ENCODE measurements at places on chromosomes 4 and X.

DNA sequence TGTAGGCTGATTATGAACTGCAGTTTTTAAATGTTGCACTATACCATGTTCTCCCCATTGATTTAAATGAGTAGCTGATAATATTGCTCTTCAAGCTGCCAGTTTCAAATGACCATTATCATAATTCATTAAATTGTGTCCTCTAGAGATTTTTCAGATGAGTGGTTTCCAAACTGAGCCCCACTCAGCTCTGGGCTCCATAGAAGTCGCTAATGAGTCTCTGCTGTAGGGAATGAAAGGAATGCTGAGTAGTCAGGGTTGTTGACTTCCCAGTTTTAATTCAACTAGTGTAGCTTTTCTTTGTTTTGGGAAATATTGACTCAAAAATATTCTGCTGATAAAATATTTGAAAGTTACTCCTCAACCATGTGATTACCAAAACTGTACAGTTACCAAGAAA is 1081.1 kb downstream of the ARAP2 start:
- no peak for DNase-seq

DNA sequence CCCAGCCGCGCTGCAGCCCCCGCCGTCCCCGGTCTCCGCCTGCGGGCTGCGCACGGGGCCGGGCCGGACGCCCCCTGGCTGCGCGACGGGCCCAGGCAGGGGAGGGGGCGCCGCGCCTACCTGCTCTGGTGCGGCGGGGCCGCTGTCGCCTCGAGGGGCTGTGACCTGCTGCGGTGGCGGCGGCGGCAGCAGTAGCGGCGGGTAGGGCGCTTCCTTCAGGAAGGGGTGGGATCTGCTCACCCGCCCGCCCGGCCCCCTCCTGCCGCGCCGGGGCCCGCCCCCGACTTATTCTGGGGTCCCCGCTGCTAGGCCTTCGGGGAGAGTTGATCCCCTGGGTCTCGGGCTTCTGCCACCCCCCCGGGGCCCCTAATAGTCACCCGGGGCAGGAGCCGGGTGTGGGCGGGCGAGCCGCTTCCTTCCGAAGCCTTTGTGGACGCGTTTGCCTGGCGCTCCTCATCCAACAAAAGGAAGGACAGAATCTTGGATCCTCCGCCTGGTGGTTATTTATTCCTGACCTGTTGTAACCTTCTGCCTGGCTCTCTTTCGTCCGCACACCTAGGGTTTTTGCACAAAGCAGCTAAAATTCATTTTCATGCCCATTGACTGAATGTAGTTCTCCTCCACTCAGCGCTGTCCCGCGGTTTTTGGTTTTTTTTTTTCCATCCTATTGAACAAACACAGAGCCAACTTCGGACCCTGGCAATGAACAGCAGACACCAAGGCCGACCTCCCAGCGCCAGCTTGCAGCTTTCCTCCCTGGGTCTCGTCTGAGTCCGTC is at the start of gene TMEM150C:
TMEM150C (minus strand) TSS at position 203 of the 778 bp plus-strand sequence. CDS start 57,331 bp downstream, outside the sequence.
- DNase-seq, result no peak

- DNase-seq, result no peak
Observed at GRCh38 chr4:87209696-87210095, 10.7 kb downstream of the KLHL8 start.

DNA sequence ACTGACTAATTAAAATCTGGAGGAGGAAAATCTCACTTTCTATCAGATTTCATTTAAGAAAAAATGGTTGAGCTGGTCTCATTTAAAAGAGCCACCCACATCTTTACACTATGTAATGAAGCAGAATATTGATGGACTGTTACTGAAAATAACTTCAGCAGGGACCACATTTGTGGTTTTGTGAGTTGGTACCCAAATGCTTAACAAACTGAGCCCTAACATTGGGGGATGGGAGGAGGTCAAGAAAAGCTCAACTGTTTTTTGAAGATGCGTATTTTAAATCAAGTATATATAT is 30.1 kb downstream of the HOPX start:
- no peak for DNase-seq

GRCh38 chr4:141815646-141816045 is 179.3 kb downstream of the IL15 start:
- no peak for DNase-seq

- DNase-seq, result no peak
Observed at GRCh38 chr4:107006218-107006617, 29.9 kb downstream of the DKK2 start.

- DNase-seq, result no peak
Observed at GRCh38 chr4:159416073-159416472, 313.2 kb downstream of the RAPGEF2 start.

DNA sequence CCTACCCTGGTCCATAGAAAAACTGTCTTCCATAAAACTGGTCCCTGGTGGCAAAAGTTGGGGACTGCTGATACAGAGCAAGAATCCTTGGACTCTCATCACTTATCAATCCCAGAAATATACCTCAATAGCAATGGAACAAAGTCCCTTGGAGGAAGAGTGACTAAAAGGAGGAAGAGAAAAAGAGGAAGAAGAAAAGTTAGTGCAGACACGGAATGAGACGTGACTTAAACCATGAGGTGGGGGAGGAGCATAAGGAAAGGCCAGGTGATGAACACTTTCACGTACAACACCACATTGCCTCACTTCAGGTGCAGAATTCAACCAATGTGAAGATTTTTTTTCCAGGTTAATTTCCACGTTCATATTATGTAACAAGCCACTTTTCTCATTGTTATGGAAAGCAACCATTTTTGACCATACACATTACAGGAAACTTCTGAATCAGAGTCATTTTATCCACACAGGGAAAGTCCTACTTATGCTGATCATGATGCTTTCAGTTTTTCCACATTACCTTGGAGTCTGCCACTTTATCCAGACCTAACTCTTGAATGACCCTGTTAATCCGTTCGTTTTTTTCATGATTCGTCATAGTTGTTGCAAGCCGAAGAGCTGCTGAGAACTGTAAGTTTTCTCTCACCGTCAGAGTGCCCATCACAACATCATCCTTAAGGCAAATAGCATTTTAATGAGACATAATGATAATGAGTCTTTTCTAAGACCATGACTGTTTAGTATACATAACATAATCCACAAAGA is 27.7 kb downstream of the ABCG2 start:
- no peak for DNase-seq

DNA sequence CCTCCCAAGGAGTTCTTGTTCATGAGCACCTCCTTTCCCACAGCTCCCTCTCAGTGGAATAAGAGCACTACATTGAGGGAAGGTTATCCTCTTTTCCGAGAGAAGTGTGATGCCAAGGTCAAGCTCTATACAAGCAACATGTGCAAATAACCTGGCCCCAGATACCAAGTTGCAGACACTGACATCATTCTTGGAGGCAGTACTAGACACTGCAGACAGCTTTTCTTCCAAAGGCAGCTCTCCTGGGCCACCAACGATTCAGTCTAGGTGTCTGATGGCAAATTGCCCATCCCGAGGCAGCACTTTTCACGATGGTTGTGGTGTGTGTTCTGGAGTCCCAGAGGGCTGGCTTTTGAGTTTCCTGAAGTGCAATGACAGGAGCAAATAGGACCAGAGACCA is 384.9 kb downstream of the TLL1 start:
- no peak for DNase-seq

- no peak for DNase-seq
Observed at GRCh38 chrX:130728208-130728607, 174.8 kb downstream of the ENOX2 start.

- no peak for DNase-seq
Observed at GRCh38 chr4:25120146-25120940, 39.9 kb downstream of the SEPSECS start.

DNA sequence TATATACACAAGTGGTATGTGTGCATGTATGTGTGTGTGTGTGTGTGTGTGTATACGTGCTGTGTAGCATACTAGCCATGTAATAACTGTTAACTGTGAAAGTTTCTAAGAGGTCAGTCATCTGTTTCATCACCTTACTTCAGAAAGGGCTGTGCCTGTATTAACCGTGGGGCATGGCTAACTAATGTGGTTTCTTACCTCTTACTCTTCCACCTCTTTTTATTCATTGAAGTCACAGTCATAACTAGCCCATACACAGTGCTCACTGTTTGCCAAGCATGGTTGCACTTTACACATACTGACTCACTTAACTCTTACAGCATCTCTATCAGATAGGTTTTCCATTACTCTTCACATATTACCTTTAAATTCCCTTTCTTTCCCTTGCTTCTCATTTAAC is 23.7 kb upstream of the LRAT start:
- DNase-seq, result no peak

- DNase-seq, result no peak
Observed at GRCh38 chr4:7206911-7207567, 14.7 kb downstream of the SORCS2 start.

- DNase-seq, result no peak
Observed at GRCh38 chr4:168593399-168593798, 96.5 kb downstream of the PALLD start.

DNA sequence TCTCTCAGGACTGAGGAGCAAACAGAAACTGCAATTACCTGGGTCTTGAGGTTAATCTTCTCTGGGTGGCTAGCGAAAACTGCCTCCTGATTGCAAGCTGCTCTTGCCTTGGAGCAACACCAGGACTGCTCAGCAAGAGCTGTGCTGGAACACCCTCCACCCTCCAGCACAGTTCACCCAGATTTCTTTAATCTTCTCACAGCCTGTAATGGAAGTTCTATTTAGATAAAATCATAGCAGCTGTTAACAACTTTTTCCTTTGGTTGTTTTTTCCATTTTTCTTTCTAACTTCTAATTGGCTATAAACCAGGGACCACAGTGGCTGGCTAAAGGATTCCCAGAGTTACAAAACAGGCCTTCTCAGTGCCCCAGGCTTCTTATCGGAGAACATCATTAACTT is 36.3 kb downstream of the OPHN1 start:
- DNase-seq, result no peak

DNA sequence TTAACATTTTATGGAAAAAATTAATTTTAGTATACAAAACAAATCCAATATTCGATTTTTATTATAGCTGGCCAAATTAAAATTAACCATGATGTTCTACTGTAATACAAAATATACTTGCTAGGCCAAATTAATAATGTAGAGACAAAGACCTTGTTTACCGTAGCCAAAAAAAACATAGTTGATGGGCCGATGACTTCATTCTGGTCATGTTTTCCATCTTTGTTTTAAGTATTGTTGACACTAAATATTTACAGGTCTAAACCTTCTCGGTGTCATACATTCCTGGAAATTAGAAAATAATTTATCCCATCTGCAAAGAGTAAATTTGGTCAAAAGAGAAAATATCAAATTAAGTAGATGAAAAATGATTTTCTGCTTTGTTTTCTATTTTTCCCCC is 698.5 kb downstream of the GRID2 start:
- DNase-seq, result no peak
